Activated CD4-positive, alpha-beta T cell treated with anti-CD3 and anti-CD28 coated beads, Interleukin-2, amount 10 ng/mL, durations not matched to agents 24 days and 14 days (primary cell): ENCODE measurements at places on chromosomes 4 and X. TPM values are rescaled to one million over a fixed set of nuclear protein-coding genes. Genes with fewer than 3 reads are reported as not detected.

The TMEM128 gene
- 18.5 and 20.7 TPM in 2 replicates for total RNA-seq

The ZCCHC18 gene
- total RNA-seq: 0.35 and 0.69 TPM in 2 replicates

The GAGE2A gene
- total RNA-seq: not detected in 2 replicates

The WAS gene
- total RNA-seq: 99.0 and 104 TPM in 2 replicates

The IL21 gene
- 93.8 and 95.3 TPM in 2 replicates for total RNA-seq

The FHIP1A gene
- not detected in 2 replicates for total RNA-seq

The HSD17B10 gene
- total RNA-seq: 148 and 165 TPM in 2 replicates

The RRH gene
- not detected in 2 replicates for total RNA-seq

The MAGIX gene
- 0.96 and 1.1 TPM in 2 replicates for total RNA-seq

The SMIM31 gene
- not detected in 2 replicates for total RNA-seq

The NEUROG2 gene
- 0.16 and 0.17 TPM in 2 replicates for total RNA-seq

The CTAG2 gene
- not detected in 2 replicates for total RNA-seq

The FAM47A gene
- total RNA-seq: not detected in 2 replicates

The CCNB3 gene
- total RNA-seq: 0.56 and 1.0 TPM in 2 replicates

The SMIM43 gene
- not detected in 2 replicates for total RNA-seq

The CT47B1 gene
- total RNA-seq: not detected in 2 replicates

The HSFX2 gene
- 0.28 TPM in 1 of 2 replicates, not detected in the other for total RNA-seq

The DCAF8L2 gene
- not detected in 2 replicates for total RNA-seq

The MAML3 gene
- 0.52 and 0.54 TPM in 2 replicates for total RNA-seq

The TLR6 gene
- 0.88 and 1.1 TPM in 2 replicates for total RNA-seq

The CASP3 gene
- total RNA-seq: 84.8 and 89.8 TPM in 2 replicates

The PALLD gene
- total RNA-seq: 34.3 and 37.9 TPM in 2 replicates

The ADAD1 gene
- not detected in 2 replicates for total RNA-seq

The SLC25A43 gene
- 10.6 and 10.7 TPM in 2 replicates for total RNA-seq

The NXF2B gene
- total RNA-seq: not detected in 2 replicates

The ADGRG2 gene
- total RNA-seq: not detected in 2 replicates

The CCSER1 gene
- total RNA-seq: not detected in 2 replicates

The G3BP2 gene
- 135 and 146 TPM in 2 replicates for total RNA-seq

The MFSD8 gene
- total RNA-seq: 21.5 and 21.8 TPM in 2 replicates

The NAP1L5 gene
- 4.9 TPM in 2 replicates for total RNA-seq

The ZMAT1 gene
- 0.57 and 0.75 TPM in 2 replicates for total RNA-seq

The NELFA gene
- total RNA-seq: 51.1 and 57.4 TPM in 2 replicates

The SLC34A2 gene
- not detected in 2 replicates for total RNA-seq

The HMGN5 gene
- total RNA-seq: 0.88 and 1.5 TPM in 2 replicates

The SAGE1 gene
- total RNA-seq: not detected in 2 replicates

The C4orf46 gene
- 16.7 and 18.8 TPM in 2 replicates for total RNA-seq

The UFSP2 gene
- 24.8 and 25.7 TPM in 2 replicates for total RNA-seq

The GDPD2 gene
- total RNA-seq: 0.12 and 0.19 TPM in 2 replicates

The IBSP gene
- total RNA-seq: not detected in 2 replicates

The GATA1 gene
- total RNA-seq: not detected in 2 replicates

The DUSP21 gene
- total RNA-seq: not detected in 2 replicates

The PCDH11X gene
- total RNA-seq: not detected in 2 replicates

The RAB40AL gene
- total RNA-seq: 0.26 and 0.68 TPM in 2 replicates

The UGT2B15 gene
- total RNA-seq: not detected in 2 replicates

The XPNPEP2 gene
- 0.24 and 0.28 TPM in 2 replicates for total RNA-seq

The SPACA5 gene
- total RNA-seq: not detected in 2 replicates

The PDGFC gene
- not detected in 2 replicates for total RNA-seq

The ARHGEF38 gene
- not detected in 2 replicates for total RNA-seq

The EGF gene
- total RNA-seq: not detected in 2 replicates

The TEX11 gene
- not detected in 2 replicates for total RNA-seq

The EVC gene
- total RNA-seq: 1.8 and 1.9 TPM in 2 replicates

The TBC1D8B gene
- 0.19 and 0.35 TPM in 2 replicates for total RNA-seq

The MAGEB1 gene
- not detected in 2 replicates for total RNA-seq

The CXCL8 gene
- 10.8 and 11.8 TPM in 2 replicates for total RNA-seq

The CEP135 gene
- total RNA-seq: 16.3 and 16.9 TPM in 2 replicates

The LRPAP1 gene
- 76.1 and 81.6 TPM in 2 replicates for total RNA-seq

The TSPYL2 gene
- total RNA-seq: 37.3 and 40.3 TPM in 2 replicates

The RNF212 gene
- total RNA-seq: 1.0 and 1.8 TPM in 2 replicates
